ENCODE measurements at places on chromosomes 2 and 18.

- DNase-seq, result no peak
Measured at GRCh38 chr2:170139276-170139967, 38.5 kb upstream of the MYO3B start.

DNA sequence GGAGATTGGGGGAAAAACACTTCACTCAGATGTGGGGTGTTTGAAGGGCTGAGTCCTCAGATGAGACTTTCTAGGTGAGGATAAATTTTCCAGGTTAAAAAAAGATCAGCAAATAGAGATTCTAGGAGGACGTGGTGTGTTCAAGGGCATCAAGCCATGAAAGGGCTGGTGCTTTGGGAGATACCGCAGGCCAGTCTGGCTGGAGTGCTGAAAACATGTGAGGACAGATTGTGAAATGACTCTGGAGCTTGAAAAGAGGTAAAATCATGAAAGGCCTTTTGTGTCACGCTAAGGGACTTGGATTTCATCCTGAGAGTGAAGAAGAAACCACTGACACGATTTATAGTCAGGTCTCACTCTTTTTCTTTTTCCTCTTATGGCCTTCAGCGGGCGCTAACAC, 320.5 kb downstream of the DPP10 start:
- no peak for DNase-seq

DNA sequence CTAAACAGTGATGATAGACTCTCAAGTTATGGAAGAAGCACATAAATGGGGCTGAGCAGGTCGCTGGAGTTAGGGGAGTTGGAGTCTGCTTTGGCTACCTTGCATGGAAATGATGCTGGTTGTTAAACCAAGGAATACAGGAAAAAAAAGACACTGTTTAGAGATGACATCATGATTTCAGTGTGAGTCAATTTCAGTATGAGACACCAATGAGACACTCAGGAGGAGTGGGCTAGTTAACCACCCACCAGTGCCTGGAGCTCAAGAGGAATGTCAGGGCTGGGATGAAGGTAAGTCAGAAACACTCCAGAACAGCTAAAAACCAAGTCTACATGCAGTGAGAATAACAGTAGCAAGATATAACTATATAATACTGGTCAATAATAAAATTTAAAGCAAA, 303.6 kb downstream of the SOX11 start:
- no peak for DNase-seq

DNA sequence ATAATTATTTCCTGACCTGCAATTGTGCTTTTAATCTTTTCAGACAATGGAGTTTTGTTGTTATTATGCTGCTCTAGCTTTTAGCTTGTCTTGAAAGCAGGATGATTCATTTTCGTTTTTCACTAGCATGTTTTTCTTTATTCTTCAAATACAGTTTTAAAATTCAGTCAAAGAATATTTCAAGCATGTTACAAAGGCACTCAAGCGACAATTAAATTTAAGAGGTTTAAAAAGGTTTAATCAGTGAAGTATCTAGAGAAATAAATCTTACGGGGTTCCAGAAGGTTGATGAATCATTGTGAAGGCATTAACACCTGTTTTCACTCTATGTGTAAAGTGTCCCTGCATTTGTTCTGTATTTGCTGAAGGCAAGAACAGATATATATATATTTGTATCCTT, 390.7 kb upstream of the TMEFF2 start:
- DNase-seq, result no peak

- DNase-seq, result no peak
Measured at GRCh38 chr18:61503688-61504087, 170.5 kb downstream of the CDH20 start.

GRCh38 chr2:67904566-67904965, 158.2 kb downstream of the C1D start:
- DNase-seq, result no peak

GRCh38 chr2:81483254-81483653, 1178.7 kb upstream of the LRRTM1 start:
- DNase-seq, result no peak

GRCh38 chr2:139457873-139458272, 677.7 kb upstream of the NXPH2 start:
- no peak for DNase-seq

DNA sequence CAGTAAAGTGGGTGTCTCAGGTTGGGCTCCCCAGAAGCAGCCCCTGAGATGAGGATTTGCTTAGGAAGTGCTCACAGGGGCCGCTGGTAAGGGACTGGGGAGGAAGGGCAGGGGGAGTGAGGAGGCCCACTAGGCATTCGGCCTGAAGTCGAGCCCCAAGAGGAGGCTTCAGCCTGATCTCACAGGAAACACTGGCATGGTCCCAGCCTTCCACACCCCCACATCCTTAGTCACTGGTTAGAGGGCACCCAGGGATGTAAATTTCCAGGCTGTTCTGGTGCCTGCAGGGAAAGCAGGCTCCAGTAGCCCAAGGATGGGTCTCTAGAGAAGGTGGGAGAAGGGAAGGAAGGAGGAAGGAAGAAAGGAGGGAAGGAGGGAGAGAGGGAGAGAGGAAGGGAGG, 22.4 kb upstream of the KCNK3 start:
- DNase-seq, result no peak

DNA sequence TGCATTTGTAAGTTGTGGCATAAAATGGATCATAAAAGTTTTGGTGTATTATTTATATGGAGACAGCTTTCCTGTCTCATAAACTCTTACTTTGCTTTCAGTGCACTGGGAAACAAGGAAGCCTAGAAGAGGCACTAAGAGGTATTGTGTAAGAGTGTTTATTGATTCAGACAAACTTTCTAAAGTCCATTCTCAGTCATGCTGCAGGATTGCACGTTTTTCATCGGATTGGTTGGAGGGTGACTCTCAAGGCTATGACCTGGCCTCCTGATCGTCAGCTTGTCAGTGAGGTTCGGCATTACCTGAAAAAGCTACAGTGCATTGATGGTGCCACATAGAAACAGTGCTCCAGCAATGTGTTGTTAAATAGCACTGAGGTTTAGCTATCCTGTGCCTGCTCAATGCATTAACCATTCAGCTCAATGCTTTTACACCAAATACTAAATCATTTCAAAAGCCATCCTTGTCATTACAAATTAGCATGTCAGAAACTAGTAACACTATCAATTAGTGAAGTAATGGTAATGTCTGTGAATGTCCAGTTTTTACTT, 545.5 kb downstream of the CBLN2 start:
- DNase-seq, result no peak

GRCh38 chr2:119508756-119509155, 15.5 kb downstream of the SCTR start:
- DNase-seq, result no peak

DNA sequence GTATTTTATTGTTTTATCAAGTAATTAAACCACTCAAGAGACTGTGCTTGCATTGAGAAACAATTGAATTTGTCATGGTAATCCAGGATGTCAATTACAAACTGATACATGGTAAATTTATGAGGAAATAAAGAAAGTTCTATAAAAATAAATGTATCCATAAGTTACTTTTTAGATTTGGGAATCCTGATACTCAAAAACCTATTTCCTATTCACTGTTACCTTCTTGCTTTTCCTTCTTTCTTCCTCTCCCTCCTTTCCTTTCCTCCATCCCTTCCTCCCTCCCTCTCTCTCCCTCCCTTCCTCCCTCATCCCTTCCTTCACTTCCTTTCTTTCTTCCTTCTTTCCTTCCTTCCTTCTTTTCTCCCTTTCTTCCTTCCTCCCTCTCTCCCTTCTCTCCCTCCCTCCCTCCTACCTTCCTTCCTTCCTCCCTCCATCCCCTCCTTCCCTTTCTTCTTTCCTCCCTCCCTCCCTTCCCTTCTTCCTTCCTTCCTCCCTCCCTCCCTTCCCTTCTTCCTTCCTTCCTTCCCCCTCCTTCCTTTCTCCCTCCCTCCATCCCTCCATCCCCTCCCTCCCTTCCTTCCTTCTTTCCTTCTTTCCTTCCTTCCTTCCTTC, 1299.1 kb upstream of the ZEB2 start:
- no peak for DNase-seq

GRCh38 chr18:76405681-76406356, 89.2 kb downstream of the ZNF516 start:
- no peak for DNase-seq

GRCh38 chr2:42195559-42195958, 26.4 kb downstream of the EML4 start:
- DNase-seq, result peak; percentile 64

GRCh38 chr2:103823847-103824246, 1030.1 kb upstream of the POU3F3 start:
- peak; percentile 15 for DNase-seq

DNA sequence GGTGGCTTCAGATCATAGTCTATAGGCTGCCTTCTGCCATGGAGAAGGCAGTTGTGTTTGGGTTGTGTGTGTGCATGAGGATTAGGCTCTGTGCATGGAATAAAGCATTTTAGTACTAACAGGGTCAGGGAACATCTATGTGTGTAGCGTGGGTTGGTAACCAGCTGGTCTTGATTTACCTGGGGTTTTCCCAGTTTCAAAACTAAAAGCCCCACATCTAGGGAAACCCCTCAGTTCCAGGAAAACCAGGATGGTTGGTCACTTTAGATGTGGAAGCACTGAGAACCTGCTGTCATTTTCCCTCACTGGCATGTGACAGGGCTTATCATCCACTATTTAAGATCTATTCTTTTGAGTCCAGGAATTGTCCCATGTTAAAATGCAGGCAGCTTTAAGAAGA, 116.3 kb downstream of the POLE4 start:
- no peak for DNase-seq

- DNase-seq, result no peak
Measured at GRCh38 chr2:30351116-30351515, 95.9 kb upstream of the LCLAT1 start.

- DNase-seq, result no peak
Measured at GRCh38 chr2:138720035-138720838, 60.0 kb downstream of the NXPH2 start.

GRCh38 chr2:152246686-152247336, 71.2 kb upstream of the STAM2 start:
- DNase-seq, result no peak

DNA sequence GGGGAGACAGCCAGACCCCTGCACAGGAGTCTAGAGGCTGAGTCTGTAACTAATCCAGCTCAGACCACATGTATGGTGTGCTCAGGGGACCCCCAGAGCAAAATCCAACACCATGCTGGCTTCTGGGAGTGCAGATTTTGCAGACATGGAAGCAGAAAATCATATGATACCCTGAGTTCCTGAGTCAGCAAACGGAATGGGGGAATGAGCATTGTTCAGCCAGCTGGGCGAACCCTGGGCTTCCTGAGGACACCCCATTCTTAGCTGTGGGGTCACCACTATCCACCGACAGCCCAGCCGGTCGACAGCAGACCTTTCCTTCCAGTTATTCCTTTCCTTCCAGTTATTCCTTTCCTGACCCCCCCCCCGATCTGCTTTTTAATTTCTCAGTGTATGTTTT, 322.9 kb downstream of the GBX2 start:
- no peak for DNase-seq

DNA sequence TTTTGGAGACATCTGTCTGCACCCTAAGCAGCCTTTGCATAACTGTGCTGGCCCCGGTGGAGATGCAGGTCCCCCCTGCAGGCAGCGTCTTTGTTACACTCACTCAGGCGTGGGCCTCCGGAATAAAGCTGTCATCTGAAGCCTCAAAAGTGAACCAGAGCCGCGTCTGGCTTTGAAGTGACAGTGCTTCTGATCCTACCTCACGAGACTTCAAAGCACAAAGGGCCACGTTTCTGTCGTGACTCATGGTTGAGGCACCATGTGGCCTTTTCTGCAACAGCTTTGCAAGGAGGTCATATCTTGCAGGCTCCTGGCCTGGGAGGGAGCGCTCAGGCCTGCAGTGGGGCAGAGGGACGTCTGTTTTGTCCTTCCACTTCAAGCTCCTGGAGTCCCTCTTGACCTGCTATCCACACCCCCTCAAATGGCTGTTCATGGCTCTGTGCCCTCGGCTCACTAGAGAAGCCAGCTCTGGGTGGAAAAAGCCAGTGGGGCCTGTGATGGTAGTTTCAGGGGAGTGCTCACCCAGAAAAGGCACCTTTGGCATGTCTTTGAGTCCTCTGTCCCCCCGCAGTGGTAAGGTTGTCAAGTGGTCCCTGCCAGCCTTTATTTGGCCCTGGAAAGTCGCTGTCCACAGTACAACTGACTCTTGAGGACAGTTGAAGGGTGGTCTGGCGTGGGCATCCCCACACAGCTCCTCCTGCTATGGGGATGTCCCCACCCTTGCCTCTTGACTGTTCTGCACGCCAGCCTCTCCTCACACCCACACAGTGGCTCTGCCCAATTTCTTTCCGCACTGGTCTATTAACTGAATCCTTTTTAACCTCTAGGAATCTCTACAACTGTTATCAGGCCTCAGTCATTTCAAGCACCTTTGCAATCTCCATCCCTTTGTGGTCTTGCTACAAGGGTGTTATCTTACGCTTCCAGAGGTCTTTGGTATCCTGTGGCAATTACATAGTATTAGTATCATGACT, 19.3 kb downstream of the GPR55 start:
- no peak for DNase-seq

DNA sequence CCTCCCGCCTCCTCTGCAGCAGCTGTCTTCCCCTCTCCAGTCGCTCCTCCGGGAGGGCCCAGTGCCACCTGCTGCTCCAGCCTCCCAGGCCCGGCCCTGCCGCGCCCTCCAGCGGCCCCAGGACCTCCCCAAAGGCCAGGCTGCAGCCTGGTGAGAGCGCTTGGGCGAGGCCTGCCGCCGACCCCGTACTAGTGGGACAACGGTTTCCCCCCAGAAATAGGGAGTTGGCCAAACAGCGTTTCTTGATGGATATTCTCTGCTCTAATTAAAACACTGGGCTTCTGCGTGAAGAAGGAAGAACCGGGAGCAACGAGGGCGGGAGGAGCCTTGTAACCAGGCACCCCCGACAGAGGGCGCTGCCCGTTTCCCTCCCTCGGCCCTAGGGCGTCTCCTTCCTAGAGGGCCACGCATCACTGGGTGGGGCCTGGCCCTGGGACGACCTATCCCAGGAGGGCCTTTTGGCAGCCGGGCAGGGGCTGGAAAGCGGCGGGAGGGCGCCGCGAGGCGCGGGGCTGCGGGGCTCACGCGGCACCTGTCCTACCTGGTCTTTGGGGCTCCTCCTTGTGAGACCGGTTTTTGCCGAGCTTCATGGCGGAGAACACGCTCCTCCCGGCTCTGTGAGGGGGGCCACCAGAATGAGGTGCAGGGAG, 25.4 kb upstream of the OTOF start:
- peak; percentile 13 for DNase-seq

GRCh38 chr2:48984922-48985321, 169.4 kb downstream of the FSHR start:
- DNase-seq, result no peak

DNA sequence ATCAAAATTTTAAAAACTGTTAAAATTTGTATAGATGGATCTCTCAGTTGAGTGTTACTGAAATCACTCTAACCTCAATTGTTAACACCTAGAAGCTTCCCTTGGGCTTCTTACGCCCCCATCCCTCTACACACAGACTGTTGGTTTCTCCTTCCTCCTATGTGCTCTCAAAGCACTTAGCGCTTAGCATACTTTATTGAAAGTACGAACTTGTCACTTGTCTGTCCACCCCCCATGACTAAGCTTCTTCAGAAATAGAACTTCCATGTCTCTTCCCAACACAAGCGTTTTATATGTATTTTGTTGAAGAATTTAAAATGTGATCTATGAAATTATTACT, 441 bp downstream of the MPHOSPH10 start:
- DNase-seq, result no peak

GRCh38 chr2:37449761-37450296, 105.4 kb downstream of the QPCT start:
- no peak for DNase-seq

All from RCC 7860 (cell line).